Muscle of leg (tissue), 16 donors: ENCODE measurements at places on chromosomes 12 and 14. TPM values are rescaled to one million over a fixed set of nuclear protein-coding genes. Genes with fewer than 3 reads are reported as not detected.

DNA sequence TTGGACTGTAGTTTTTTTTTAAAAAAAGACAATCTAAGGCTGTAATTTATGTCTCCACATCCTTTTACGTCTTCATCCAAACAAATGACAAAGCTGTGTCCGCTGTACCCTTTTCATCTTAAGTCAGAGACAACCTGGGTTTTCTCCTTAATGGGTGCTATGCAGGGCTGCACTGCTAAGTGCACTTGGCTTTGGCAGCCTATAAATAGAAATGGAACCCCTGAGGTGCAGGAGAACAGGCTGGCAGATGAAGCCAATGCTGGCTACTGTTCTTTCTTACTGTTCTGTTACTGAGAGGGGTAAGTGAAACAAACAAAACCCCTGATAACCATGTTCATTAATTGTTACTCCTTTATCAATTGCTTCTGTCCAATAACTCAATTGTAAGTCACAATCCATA, 47.1 kb upstream of the KICS2 start:
- DNase-seq = no peak

DNA sequence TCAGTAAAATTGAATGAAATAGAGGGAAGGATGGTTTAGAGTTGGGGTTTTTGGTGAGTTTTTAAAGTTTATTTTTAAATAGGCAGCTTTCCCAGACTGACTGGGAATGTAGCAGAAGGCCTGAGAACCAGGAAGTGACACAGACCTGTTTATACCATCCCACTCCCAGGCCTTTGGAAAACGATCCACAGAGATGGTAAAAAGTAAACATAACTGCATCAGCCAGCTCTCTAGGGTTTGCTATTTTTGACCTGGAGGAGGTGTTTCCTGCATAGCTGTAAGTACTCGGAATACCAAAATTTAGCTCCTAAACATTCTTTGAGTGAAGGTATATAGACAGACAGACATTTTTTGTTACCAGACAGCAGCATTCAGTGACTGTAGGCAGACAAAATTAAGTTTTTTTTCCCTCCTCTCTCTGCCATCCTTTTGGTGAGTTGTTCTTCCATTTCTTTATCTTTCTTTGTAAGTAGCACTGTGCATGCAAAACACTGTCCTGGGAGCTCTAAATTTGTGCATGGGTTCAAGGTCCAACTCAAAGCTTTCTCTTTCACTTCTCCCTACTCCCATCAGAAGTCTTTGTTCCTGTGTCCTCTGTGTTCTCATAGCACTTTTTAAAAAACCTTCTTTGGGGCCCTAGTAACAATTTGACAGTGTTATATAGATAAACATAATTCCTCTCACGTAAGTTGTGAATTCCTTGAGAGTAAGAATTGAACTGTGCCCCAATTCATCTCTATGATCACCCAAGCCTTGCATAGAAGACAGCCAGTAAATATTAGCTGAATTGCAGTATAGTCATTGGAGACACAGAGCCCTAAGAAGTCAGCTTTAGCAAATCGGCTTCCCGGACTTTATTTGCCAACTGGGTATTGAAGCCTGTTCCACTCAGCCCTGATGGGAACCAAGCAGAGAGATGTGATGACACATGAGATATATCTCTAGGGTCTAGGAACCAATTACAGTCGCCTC, 37.4 kb downstream of the SUSD6 start:
- DNase-seq = peak; percentile 77

DNA sequence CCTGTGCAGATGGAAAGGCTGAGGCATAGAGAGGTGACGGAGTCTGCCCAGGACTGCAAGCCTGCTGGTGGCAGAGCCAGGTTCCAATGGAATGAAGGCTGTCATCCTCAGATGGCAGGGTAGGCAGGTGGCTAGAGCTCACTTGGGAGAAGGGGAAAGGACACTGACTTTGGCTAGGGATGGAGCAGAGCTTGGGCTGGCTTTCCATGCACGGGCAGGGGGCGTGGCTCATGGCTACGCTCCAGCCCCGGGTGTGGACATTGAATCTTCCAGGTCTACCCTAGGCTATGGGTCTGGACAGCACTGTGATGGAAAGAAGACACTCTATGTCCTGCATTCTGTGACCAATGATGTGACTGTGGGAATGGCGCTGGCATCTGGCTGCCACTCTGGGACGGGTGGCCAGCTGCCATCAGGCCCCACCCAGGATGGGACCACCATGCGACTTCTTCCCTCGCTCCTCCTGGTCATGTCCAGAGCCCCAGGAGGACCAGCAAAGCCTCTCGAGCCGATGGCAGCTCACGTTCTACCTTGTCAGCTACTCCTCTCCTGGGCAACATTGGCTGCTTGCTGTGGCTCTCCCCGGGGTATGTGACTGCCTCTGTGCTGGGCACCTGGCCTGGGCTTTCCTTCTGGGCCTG, 398.7 kb downstream of the TMEM121 start:
- DNase-seq = no peak

The SCNN1A gene
- 0.28 TPM for polyA plus RNA-seq

GRCh38 chr12:67920413-67920812, 68.8 kb upstream of the IFNG-AS1 start:
- DNase-seq = no peak

The CTSG gene
- polyA plus RNA-seq = 0.75 TPM

The KRT71 gene
- polyA plus RNA-seq = not detected
